Common myeloid progenitor, CD34-positive (primary cell): ENCODE measurements at places on chromosomes 4 and X.
A peak's percentile ranks its signal among the peaks of the same experiment; 100 is the strongest.

DNA sequence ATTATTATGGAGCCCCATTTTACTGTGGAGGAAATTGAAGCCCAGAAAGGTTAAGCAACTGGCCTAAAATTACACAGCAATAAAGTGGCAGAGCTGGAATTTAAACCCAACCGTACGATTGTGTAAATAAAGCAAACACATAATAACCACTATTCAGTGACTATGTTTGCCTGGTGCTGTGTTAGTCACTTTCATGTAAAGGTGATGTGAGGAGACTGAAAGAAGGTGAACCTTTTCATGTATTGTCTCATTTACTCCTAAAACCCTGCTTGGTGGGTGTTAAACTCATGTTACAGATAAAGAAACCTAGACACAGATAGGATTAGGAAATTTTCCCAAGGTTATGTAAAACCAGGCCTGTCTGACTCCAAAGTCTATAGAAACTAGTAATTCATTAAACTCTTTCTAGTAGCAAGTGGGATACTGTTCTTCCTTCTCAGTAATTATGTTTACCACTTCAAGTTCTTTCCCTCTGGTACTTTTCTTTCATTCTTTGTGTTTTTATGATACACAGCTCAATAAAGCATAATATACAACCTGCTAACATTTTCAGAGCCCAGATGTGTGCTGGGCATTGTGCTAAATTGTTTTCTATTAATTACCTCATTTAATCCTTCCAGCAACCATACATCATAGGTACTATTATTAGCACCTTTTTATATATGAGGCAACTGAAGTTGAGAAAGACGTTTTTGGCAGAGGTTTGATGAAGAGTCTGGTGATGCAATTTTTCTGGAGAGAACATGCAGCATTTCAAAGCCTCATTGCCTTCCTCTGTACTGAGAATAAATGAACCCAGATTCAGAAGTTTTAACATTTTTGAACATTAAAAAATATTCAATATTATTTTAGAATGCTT, 202.7 kb downstream of the SPRY1 start:
- no peak for DNase-seq

GRCh38 chr4:143384381-143384994, 47.8 kb downstream of the GAB1 start:
- DNase-seq = no peak

- peak; percentile 19 for DNase-seq
Measured at GRCh38 chrX:11899091-11899490, 141.1 kb downstream of the MSL3 start.

DNA sequence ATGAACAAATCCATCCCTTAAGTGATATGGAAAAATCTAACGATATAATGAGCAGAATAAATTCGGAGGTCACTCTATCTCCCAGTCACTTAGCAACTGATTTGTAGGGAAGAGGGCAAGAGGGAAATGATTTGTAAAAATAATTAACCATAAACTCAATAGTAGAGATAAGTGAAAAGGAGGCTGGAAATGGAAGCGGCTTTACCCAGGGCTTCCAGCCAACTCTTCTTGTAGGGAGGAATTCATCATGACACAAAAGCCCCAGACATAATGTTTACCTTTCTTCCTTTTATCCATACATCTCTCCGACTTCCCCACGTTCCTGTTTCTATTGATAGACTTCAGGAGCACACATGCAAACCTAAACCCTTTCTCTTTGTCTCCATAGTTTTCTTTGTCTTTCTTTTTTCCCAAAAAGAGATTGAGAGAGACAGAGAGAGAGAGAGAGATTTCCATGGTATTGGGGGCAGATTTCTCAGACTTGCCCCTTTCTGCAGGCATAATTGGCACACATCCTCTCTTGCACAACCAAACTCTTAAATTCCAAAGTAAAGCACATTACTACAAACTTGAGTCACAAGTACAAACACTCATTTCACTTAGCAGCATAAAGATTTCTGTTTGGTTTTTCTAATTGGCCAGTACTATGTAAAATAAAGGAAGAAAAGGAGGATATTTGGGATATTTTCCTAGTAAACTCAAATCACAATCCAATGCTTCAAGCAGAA, 140.9 kb downstream of the MAPK10 start:
- no peak for DNase-seq

GRCh38 chrX:68695206-68695845, 47.9 kb downstream of the STARD8 start:
- peak; percentile 49 for DNase-seq

DNA sequence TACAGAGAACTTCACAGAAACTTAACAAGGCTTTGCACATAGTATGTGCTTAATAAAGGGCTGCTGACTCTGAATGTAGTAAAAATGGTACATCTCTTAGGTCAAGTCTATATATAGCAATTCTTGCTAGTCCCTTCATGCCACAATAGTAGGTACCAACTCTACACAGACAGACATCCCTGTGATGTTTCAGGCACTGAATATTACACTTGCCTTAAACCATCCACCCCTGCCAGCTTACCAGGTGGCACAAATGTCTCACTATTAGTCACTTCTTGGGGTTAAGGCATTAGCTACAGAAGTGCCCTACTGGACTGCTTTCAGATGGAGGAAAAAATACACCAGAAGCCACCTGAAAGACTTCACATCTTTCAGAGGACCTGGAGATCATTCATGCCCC, 86.3 kb upstream of the CITED1 start:
- no peak for DNase-seq

GRCh38 chrX:133151336-133151735, 54.4 kb upstream of the USP26 start:
- DNase-seq = no peak

DNA sequence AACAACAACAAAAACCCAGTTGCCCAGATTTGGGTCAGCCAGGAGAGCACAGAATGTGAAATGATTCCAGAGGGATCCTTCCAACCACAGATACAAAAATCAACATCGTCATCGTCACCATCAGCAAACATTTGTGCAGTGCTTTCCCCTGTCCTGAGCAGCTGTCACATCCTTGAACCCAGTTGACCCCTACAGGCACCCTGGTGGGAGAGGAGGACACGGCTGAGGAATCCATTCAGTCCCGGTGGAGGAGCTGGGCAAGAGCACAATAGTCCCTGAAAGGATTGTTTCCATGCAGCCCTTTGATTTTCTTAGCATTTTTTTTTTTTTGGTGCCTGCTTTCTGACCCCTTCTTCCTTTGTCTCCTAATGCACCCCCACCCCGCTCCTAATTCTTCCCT, 37.1 kb upstream of the STX18 start:
- no peak for DNase-seq

DNA sequence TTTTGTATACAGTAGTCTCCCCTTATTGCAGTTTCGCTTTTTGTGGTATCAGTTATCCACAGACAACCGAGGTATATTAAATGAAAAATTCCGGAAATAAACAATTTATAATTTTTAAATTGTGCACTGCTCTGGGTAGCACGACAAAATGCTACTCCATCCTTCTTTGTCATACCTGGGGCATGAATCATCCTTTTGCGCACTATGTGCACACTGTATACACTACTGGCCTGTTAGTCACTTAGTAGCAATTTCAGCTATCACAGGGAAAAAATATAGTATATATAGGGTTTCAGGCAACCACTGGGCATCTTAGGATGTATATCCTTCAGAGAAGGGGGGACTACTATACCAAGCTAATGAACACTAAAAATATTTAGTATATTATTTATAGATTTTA, 198.8 kb upstream of the FAT4 start:
- no peak for DNase-seq

GRCh38 chr4:100826808-100827548, 309.2 kb upstream of the EMCN start:
- no peak for DNase-seq

GRCh38 chr4:155582971-155583437, 83.6 kb upstream of the GUCY1A1 start:
- DNase-seq = peak; percentile 88

GRCh38 chrX:39888730-39889129, 209.0 kb downstream of the BCOR start:
- no peak for DNase-seq

DNA sequence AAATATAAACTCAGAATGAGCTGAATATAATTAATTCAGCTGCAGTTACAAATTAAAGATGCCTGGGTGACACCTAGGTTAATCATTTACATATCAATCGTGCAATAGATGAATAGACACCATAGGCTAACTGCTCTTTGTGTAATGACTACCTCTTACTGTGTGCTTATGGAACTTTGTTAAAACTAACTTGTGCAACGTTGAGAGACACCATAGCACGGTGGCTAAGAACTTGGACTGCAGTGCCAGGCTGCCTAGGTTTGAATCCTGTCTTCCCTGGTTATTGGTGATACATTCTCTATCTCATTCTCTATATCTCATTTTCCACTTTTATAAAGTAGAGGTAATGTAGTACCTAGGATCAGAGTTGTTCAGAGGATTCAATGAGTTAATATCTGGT, 46.9 kb downstream of the SMAD1 start:
- DNase-seq = no peak

- DNase-seq = no peak
Measured at GRCh38 chrX:148416931-148417330, 83.5 kb upstream of the AFF2 start.

DNA sequence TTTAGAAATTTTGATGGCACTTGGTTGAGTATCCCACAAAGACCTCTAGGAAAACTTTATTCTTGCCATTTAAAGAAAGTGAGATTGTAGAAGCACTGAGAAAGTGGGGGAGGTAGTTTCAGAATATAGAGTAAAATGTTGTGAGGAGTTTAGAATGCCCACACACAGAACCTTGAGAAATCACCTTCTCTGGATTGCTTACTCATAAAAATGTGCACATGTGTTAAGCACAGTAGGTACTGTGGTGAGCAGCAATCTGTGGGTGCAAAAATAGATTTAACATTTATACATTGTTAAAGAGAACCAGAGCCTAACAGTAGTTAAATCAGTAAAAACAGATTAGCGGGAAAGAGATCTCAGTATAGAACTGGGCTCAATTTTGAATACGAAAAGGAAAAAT, 201.2 kb upstream of the NWD2 start:
- DNase-seq = no peak

DNA sequence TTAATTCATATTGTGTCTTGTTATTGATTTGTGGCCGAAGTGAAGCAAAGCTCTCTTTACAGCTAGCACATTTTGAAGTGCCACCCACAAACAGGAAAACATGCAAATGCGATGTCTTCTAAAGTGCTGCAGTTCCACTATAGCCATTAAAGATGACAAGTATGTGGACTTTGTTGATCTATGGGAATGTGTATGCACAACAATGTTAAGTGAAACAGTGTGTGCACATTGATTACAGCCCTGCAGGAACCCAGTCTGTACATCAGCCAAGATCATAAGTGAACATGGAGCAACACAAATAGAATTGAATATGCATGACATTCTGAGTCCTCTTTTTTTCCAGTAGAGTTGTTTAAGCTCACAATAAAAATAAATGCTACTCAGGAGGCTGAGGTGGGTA, 43.0 kb downstream of the TFDP3 start:
- no peak for DNase-seq

- DNase-seq = peak; percentile 86
Measured at GRCh38 chr4:41550308-41550707, 12.4 kb downstream of the LIMCH1 start.

GRCh38 chr4:147550626-147551246, 66.5 kb upstream of the TMEM184C start:
- no peak for DNase-seq

- peak; percentile 8 for DNase-seq
Measured at GRCh38 chr4:115275615-115276014, 162.2 kb upstream of the NDST4 start.

GRCh38 chr4:87053802-87054767, 119.3 kb downstream of the AFF1 start:
- peak; percentile 77 for DNase-seq
